ENCODE measurements at places on chromosomes 1 and 21.
A peak's percentile ranks its signal among the peaks of the same experiment; 100 is the strongest.

- no peak for DNase-seq
These were observed 10.8 kb downstream of the SLAMF1 start for GRCh38 chr1:160636076-160636475.

- DNase-seq = no peak
These were observed 49.2 kb downstream of the S1PR1 start for GRCh38 chr1:101285922-101286570.

DNA sequence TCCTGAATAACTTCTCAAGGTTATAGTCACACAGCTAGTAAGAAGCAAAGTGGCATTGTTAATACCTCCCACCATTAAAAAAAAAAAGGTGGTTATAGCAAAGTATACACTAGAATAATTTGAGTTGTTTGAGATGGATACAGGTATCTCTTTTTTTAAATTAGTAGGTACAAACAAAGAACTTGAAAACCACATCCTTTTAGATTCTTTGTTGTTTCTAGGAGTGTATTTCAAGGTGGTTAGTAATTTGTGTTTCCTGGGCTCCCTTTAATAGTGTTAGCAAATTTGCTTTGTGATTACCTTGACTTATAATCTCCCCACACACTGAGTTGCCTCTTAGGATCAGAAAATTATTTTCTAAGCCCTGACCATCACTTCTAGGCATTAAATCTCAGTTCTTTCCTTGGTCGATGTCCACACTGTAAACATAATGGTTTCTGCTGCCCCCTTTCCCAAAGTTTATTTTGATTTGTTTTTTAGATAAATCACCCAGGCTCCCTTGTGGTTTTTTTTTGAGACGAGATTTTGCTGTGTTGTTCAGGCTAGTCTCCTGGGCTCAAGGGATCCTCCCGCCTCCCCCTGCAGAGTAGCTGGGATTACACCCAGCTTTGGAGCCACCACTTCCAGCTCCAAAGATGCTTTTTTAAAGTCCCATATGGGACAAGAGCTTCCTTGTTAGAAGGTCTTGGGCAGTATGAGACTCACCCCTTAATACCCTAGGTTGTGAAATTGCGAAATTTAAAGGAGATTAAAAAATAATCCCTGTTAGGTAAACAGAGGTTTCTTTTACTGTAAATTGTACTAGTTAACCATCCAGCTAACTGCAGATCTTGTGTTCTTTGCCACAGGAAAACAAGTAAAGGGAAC, 6.2 kb downstream of the AKIRIN1 start:
- no peak for DNase-seq

DNA sequence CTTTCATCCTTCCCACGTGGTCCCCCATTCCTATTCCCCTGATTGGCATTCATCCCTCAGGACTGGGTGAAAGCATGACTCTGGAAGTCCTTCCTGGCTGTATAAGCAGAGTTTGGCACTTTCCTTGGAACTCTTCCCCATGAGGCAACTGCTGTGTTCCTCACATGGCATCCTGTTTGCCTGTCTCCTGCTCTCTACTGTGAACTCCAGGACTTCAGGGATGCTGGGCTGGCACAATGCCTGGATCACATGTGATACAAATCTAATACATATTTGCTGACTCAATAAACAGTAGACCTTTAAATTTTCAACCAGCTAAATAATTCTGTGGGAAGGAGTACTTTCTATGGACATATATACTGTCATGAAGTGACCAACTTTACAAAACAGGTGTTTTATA, 46.8 kb upstream of the EDEM3 start:
- no peak for DNase-seq

DNA sequence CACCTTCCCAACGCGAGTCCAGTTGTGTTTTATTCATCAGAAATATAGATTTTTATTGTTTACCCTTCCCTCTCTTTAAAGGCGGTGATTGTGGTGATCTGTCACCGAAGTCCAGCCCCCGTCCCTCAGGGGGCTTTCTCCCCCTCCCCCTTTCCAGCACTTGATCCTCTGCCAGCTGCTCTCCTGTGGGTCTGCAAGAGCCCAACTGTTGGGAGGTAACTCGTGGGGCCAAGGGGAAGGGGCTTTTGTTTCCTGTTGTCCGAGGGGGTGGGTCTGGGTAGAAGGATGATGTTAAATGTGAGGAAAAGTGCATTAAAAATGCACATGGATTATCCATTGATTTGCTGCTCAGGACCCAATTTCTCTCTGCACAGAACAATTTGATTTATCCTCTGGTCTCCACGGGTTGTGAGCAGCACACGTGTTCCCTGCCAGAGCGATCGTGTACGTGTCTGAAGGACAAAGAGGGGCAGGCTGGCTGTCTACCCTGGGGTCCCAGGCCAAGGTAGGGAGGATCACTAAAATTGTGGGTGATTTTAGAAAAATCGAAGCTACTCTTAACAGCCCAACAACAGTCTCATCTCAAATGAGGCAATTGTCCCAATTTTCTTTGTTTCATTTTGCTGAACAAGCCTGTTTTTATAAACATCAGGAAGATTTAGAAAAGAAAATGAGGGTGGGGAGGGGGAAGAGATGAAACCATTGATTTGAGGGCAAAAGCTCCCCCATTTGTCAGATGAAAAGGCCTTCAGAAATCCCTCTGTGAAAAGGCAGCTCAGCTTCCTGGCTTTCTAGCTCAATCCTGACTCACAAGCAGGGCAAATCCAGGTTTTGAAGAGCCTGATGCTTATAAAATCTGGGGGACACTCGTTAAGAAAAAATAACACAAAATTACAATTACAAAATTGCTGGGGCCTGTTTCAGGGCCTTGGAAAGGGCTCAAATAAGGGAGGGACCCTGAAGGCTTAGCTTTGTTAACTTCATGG, 176.2 kb downstream of the RHOU start:
- DNase-seq = no peak

GRCh38 chr21:35204850-35205541, 155.9 kb upstream of the RUNX1 start:
- peak; percentile 21 for DNase-seq

GRCh38 chr1:157025385-157025784, 20.2 kb downstream of the ARHGEF11 start:
- no peak for DNase-seq

- DNase-seq = no peak
These were observed 453 bp downstream of the PABPC4 start for GRCh38 chr1:39576016-39576657.

GRCh38 chr1:228058172-228058948, 24.1 kb upstream of the ARF1 start:
- no peak for DNase-seq

GRCh38 chr1:160009081-160009480, 22.7 kb downstream of the PIGM start:
- no peak for DNase-seq

DNA sequence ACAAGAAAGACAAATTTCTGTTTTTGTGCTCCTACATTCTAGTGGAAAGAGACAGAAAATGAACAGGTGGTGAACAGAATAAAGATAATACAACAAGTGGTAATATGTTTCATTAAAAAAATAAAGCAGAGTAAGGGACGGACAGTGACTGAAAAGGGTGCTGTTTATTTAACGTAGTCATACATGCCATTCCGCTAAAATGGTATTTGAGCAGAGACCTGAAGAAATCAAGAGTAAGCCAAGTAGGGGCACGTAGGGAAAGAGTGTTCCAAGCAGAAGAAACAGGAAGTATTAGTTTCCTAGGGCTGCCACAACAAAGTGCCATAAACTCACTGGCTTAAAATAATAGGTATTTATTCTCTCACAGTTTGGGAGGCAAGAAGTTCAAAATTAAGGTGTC, 65.6 kb upstream of the KCTD3 start:
- no peak for DNase-seq

DNA sequence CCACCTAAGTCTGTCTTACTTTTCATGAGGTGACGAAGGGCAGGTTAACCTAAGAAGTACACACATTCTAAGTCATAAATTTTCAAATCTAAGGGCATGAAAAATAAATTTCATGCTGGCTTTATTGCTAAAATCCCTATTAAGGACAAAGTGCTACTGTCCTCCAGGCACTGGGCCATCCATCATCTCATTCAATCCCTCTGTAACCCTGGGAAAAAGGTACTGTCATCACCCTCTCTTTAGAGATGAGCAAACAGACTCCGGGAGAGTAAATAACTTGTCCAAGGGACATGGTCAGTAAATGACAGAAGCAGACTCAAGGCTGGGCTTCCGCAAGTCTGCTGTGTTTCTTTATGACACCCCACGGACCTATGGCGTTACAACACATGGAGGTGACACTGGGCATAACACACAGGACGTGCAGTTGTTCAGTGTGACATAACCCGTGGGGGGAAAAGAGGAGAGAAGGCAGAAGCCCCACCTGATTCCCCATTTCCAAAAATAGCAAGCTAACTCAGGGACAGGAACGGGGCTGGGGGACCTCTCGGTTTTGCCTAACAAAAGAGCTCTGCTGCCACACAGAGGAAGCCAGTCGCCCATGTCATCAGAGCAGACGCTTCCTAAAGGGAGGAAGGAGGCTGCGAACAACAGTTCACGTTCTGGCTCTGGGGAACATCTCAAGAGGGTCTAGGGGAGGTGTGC, 12.5 kb upstream of the SRM start:
- DNase-seq = no peak

DNA sequence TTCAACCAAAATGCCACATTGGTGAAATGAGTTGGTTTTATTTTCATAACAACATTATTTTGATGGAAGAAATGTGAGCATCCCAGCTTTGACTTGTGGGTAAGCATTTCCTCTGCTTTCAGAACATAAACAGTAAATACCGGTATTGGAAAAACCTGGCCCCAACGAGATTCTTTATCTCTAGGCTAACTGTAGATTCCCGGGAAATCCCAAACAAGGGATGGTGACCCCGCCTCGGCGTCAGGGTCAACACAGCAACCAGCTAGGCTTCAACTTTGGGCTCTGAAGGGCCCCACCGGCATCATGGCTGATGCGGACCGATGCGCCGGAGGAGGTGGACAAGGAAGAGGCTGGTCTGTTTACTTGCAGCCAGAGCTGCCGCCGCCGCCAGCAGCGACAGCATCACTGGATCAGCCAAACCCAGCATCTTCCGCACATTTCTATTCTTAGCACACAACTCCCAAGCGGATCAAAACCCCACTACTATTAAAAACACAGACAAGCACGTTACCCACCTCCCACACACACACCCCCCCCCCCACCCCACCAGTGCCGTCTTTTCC, 1.1 kb downstream of the AKT3 start:
- DNase-seq = no peak

DNA sequence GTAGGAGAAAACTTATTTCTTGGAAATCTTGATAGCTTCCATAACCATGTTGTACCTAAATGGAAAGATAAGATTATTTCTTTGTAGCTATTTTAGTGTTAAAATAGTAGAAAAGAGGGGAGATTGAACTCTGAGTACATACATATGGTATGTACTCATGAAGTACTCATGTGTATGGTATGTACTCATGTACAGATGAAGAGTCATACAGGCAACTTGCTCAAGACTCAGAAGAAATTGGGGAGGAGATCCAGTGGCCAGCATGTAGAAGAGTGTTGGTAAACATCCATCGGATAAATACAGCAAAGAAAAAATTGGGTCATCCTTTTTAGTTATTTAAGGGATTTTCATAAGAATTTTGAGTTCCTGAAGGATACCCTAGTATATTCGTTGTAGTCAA, 29.0 kb downstream of the MDM4 start:
- no peak for DNase-seq

- DNase-seq = no peak
These were observed 122.2 kb downstream of the ZBTB18 start for GRCh38 chr1:244173240-244173639.
